ENCODE measurements at places on chromosomes 4 and X. TPM values are rescaled to one million over a fixed set of nuclear protein-coding genes. Genes with fewer than 3 reads are reported as not detected.

DNA sequence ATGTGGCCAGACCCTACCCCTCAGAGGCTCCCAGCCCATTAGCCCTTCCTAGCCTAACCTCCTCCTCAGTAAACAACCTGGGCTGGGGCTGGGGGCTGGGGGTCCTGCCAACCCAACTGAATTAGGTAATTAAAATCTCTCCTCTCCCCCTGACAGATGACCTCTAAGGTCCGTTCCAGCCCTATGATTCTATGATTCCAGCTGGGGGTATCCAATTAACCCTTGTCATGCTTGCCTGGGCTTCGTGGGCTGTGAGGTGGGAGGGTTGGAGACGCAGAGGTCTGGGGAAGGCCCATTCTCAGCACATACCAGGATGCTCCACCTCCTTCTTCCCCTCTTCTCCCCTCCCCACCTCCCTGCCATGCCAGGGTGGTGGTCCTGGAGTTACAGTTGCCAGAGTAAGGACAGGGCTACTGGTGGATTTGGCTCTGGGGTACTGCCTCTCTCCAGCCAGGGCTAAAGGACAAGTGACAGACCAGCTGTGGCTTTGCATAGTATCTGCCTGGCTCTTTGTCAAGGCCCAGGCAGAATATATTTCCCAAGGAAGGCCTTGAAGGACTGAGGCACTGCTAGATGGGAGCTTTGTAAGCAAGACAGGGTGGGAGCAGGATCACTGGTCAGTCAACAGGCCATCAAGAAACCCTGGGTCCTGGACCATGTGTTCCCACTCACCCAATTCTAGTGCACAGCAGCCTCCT is 82.1 kb downstream of the EFNB1 start:
- no peak for DNase-seq

DNA sequence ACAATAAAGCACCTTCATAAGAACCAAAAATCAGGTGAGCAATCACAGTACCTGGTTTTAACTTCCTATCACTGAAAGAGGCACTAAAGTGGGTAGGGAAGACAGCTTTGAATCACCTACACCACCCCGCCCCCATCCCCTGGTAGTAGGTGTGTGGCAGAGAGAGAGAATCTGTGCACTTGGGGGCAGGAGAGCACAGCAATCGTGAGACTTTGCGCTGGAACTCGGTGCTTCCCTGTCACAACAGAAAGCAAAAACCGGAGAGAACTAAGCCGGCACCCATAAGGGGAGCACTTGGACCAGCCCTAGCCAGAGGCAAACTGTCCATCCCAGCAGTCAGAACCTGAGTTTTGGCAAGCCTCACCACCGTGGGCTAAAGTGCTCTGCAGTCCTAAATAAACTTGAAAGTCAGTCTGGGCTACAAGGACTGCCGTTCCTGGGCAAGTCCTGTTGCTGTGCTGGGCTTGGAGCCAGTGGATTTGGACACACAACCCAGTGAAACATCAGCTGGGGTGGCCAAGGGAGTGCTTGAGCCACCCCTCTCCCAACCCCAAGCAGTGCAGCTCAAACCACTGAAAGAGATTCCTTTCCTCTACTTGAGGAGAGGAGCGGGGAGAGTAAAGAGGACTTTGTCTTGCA is 32.1 kb downstream of the NDUFB11 start:
- DNase-seq: no peak

DNA sequence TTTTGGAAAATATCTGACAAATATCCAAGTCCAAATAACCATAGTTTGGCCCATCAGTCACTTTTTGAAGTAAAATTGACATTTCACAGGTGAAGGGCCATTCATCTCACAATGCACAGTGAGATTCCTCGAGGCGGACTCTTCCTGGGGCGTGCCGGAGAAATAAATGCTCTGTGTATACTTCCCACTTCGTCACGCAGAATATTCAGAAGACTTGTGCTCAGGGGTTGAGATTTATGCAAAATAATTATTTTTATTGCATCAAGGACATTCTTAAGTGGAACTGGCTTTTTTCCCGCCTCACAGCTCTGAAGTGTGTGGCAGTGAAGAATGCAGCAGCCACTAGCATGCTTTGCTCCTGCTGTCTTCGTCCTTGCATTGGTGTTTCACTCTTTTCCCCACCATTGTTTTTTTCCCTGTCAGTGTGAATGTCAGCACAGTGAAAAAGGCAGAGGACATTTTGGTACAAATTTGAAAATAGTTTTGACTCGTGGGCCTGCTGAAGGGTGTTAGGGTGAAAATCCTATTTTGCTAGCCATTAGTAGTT is 70.6 kb downstream of the FAM193A start:
- DNase-seq: no peak

DNA sequence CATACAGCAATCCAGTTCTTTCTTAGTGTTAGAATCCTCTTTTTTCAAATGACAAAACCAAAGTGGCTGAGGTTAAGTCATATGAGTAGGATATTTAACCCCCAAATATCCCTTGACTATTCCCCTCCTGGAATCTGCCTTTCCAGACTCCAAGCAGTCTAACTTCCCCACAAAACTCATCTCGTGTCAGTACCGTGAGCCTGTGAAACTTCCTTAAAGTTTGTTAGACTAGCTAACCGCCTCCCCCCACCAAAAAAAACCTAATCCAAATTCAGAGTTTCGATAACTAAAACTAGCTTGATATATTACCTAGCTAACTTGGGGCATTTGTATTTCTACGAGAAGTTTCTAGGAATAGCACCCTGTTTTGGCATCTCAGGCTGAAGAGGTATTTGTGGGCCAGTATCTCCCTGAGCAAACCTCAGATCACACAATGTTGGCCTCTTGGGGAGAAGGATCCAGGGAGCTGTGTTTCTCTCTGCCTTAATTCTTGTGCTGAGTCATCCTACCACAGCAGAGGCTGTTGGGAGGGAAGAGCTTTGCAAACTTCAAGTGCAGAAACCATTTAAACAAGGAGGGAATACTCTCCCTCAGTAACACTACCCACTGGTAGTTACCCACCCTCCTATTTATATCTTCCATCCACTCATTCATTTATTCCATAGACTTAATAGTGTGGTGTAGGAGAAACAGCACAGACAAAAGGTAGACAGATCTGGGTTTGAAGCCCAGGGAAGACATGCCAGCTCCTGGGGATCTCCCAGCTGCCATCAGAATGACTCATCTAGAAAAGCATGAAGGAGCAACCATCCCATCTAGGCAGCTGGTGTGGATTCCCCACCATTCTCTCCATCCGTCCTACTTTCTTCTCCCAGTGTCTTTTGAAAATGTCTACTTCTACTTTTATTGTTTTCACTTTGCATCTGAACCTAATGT is 39.3 kb upstream of the TXK start:
- peak; percentile 48 for DNase-seq

DNA sequence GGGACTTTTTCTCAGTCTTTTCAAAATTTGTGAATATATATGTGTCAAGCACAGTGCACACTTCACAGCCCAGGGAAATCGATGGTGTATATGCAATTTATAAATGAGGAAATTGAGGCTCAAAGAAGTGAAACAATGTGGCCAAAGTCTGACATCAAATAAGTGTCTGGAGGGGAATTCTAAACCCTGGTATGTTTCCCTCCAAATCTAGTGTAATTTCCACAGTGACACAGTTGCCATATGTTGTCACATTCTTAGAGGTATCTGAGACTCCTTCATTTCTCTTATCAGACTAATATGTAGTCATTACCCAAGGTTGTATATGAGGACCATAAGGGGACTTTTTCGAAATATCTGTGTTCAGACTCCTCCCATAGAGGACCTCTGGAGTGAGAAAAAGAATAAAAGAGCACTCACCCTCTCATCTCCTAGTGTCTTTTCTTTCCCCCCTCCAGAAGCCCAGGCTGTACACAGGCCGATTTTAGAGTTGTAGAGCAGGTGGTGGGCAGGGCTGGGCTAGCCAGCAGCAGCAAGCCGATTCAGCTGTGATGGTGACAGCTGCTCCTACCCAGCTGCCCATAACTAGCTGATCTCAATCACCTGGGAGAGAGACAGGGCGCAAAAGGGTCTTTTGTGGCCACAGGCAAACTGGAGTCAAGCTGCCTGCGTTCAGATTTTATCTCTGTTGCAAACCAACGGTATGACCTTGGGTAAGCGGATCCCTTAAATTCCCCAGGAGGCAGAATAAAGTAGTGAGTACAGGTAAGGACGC is 55.1 kb downstream of the CLCN5 start:
- DNase-seq: no peak

DNA sequence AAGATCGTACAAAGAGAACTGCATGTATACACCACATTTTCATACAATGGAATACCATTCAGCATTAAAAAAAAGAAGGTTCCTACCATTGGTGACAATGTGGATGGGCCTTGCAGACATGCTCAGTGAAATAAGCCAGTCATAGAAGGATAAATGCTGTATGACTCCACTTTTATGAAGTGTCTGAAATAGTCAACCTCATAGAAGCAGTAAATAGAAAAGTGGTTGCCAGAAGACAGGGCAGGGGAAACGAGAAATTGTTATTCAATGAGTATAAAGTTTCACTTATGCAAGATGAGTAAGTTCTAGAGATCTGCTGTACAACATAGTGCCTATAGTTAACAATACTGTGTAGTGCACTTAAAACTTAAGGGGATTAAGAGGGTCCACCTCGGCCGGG is 257.5 kb upstream of the FTHL17 start:
- DNase-seq: no peak

- no peak for DNase-seq
Observed at GRCh38 chrX:95678679-95679078, 1006.0 kb upstream of the DIAPH2 start.

DNA sequence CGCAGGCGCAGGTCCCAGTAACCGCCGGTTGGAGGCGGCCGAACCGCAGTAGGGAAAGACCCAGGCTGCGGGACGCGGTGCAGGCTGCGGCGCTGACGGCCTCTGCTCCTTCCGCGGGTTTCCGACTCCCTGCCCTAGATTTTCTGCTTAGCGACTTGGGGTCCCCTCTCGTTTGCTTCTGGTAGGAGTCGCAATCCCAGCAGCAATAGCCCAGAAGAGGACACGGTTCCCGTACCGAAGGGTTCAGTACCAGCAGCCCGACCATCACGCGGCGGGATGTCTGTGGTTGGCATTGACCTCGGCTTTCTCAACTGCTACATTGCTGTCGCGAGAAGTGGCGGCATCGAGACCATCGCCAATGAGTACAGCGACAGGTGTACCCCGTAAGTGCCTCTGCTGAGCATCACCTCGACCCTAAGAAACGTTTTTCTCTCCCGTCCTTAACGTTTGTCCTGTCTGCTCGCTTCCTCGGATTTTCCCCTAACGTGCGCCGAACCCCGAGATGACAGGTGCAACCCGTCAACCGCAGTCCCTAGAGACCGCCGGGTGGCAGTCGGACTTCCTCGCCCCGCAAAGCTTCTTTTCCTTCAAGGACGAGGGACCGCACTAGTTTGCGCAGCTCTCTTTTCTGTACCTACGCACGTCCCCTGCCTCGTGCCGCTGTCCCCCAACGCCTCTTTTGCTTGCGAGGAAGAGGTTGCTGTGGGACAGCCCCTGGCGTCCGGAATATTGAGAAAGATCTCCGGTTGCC is at the start of gene HSPA4L:
Gene HSPA4L (plus strand): TSS at position 48 of the 751 bp plus-strand sequence. CDS start 229 bp downstream, at position 277.
- peak; percentile 57 for DNase-seq

GRCh38 chrX:153925739-153926551 is at the start of gene ARHGAP4:
Gene ARHGAP4, minus strand, starts transcription at chrX:153926264. Its CDS starts 62 bp downstream, at chrX:153926202.
- DNase-seq: peak; percentile 46

DNA sequence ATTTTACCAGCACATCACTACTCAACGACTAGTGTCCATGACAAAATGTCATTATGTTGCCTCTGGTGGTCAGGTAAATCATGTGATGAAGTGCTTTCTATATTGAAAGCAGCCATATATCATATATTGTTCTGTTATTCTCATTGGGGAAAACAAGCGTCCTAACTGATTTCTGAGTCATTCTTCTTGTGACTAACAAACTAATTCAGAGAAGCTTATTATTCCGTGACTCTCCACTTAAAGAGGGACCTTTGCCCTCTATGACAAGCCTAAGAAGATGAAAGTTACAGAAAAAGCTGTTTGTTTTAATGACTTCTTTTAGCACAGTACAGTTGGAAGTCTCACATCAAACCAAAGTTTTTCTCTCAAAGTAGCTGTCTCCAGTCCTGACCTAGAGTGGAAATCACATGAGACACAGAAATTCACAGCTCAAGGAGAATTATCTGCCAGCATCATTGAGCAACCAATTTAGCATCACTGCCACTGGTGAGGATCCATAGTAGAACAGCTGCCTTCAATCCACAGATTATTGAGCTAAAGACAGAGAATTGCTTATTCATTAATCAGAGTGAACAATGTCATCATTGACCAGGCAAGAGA is 36.4 kb downstream of the ASB9 start:
- DNase-seq: no peak

DNA sequence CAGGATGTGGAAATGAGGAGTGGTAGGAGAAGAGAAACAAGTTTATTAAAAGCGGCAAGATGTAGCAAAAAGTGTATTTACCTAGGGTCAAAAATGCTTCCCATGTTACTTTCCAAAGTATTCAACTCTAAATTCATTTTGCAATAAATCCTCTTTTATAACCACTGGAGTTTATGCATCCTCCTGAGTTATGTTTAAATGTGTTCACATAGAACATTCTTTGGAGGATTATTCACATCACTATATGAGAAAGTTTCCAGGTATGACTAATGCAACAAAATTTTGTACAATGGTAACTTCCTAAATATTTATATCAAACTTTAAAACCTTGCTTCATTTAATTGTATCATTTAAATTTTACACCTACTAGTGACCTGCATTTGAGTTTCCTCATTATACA is 870.6 kb upstream of the SLIT2 start:
- DNase-seq: no peak

- DNase-seq: no peak
Observed at GRCh38 chr4:134018846-134019245, 182.7 kb downstream of the PABPC4L start.

GRCh38 chr4:94014484-94015136 is 186.1 kb downstream of the ATOH1 start:
- no peak for DNase-seq

DNA sequence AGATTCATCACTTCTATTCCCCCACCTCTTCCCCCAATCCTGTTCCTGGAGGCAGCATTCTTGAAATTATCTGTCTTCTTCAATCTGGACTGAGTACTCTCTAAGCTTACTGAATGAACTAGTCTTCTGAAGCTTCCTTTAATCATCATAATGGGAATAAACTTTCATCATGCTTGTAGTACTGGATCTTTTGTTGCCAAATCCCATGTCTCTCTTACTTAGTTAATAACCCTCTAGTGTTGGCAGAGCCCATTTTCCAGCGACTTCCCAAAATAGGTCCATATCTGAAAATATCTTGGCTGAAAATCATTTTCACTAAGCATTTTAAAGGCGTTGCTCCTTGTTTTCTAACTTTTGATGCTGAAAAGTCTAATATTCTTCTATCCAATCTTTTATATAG is 39.6 kb downstream of the RPS6KA3 start:
- DNase-seq: no peak

The HMGB3 gene
- total RNA-seq: 64.2 TPM

The SMIM31 gene
- 0.10 TPM for total RNA-seq

The SSX4 gene
- not detected for total RNA-seq

The GASK1B gene
- 83.1 TPM for total RNA-seq

The SHROOM3 gene
- total RNA-seq: 0.58 TPM

The SFRP2 gene
- total RNA-seq: not detected
